NCI-H1092 (cell line): ENCODE measurements at places on chromosomes 16 and 17.

DNA sequence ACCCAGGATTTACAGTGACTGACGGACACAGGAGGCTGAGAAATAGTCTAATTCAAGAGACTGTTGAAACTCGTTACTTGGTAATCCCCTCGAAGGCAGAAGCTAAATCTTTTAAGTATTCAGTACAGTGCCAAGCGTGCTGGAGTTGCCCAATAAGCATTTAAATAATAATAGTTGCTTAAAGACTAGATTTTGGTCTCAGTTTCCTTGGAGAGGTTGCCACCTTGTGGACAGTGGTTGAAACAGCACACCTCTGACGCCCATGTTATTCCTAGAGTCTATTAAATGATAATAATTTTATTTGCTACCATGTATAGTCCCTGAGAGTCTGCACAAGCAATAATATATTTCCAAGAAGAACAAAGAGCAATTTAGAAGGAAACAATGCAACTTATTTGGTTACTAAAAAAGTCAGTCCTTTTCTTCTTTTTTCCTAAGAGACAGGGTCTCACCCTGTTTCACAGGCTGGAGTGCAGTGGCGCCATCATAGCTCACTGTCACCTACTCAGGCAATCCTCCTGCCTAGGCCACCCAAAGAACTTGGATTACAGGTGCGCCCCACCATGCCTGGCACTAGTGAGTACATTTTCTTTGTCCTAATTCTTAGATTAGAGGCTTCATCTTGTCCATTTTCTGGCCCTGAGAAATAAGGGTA is 138.0 kb upstream of the NUDT7 start:
- DNase-seq, result peak; percentile 26

GRCh38 chr16:55257966-55258613 is 65.9 kb upstream of the IRX6 start:
- no peak for DNase-seq

DNA sequence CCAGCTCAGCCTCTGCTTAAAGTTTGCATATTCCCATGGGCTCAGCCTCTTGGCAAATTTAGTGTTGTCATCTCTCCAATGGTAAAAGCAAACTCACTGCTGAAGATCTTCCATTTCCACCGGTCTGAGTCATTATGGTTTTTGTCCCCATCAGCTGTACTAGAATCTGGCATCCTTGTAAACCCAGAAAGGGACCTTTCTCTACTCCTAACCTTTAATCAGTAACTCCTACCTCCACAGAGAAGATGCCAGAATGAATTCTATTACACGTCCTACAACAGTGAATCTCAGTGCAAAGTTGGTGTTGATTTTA is 45.8 kb downstream of the ZNF652 start:
- no peak for DNase-seq

- DNase-seq, result no peak
Measured at GRCh38 chr17:61570118-61570517, 20.9 kb downstream of the NACA2 start.

DNA sequence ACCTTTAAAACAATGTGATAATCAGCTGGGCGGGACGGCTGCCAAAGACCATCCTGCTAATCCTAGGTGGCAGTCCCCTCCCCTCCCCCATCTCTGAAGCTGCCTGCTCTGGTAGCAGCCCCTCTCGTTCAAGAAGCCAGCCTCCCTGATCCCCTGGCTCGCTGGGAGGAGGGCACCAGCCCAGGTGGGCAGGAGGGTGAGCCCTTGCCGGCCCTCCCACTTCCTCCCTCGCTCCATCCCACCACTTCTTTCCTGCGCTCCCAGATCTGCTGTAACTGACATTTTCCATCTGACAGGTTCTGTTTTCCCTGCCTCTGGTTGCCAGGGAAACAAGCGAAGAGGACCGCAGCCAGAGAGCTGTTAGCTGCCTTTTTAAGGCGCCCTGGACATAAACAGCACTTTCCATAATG is 155.7 kb upstream of the TNRC6C start:
- DNase-seq, result peak; percentile 82

DNA sequence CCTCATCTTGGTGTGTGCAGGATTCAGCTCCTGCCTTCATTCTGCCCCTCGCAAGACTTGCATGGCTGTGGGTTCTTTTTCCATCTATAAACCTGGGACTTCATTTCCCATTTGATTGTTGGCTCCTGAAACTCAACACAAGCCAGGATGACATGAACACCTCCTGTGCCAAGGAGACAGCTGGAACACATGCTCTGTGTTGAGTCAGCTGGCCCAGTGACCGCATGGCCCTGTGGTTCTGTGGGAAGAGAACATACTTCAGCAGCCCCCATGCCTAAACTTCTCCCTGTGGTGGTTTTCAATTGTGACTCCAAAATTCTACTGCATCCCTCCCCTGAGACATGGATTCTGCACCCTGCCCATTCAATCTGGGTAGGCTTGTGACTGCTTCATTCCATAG is 57.9 kb upstream of the FOXF1 start:
- no peak for DNase-seq

- no peak for DNase-seq
Measured at GRCh38 chr17:7883781-7884386, 4.7 kb upstream of the CHD3 start.
